ENCODE measurements at places on chromosomes 2 and 18.

DNA sequence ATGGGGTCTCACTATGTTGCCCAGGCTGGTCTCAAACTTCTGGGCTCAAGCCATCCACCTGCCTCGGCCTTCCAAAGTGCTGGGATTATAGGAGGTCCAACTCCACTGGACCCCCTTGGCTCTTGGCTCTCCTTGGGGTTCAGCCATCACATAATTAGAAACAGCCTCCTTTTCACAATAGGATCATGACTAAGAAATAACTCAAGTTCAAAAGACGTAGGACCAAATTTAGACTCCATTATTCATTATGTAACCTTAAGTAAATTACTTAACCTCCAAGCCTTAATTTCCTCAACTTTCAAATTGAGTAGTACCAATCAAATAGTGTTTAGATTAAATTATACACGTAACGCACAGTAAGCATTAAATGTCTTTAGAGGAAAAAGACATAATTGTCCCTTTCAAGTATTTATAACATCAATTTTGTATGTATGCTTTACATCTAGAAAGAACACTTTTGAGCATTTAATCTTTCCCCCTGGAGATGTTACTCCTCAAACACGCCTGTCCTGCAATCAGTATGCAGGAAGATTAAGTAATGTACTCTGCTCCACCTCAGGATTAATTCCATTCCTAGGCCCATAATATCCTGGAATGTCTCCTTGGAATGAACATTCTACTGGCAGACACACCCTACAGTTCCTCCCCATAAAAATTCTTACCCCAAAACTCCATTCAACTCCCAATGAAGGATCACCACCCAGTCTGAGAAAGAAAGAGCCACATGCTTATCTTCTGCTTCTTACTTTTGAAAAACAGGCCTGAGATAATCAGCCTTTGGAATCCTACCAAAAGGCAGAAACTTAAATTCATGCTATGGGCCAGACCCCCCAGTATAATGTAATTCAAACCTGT is 49.1 kb downstream of the COBLL1 start:
- DNase-seq = no peak

- no peak for DNase-seq
These were observed 50.8 kb downstream of the RTTN start for GRCh38 chr18:70154591-70155194.

- no peak for DNase-seq
These were observed 37.7 kb downstream of the FBXO48 start for GRCh38 chr2:68429311-68429826.

DNA sequence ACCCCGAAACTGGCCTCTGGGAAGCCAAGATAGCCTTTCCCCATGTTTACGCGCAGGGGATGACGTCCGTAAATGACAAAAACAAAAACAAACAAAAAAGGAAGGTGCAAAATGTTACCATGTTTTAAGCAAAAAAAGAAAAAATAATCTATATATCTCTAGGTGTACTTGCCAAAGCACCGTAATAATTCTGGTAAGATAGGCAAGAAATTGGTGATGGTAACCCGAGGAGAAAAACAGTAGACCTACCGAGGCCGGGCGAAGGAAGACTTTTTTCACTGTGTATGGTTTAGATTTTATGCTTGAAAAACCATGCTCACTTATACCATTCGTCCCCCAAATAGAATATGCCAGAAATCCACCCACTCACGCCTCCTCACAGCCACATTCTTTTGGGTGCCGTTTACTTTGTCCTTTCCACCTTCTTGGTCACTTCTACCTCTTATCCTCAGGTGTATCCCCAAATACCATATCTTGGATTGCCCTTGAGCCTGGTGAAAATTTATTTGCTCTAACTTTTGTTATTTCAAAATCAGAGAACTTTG is 8.0 kb downstream of the GATA6 start:
- no peak for DNase-seq

- no peak for DNase-seq
These were observed 5.3 kb downstream of the GLI2 start for GRCh38 chr2:120740765-120741524.

DNA sequence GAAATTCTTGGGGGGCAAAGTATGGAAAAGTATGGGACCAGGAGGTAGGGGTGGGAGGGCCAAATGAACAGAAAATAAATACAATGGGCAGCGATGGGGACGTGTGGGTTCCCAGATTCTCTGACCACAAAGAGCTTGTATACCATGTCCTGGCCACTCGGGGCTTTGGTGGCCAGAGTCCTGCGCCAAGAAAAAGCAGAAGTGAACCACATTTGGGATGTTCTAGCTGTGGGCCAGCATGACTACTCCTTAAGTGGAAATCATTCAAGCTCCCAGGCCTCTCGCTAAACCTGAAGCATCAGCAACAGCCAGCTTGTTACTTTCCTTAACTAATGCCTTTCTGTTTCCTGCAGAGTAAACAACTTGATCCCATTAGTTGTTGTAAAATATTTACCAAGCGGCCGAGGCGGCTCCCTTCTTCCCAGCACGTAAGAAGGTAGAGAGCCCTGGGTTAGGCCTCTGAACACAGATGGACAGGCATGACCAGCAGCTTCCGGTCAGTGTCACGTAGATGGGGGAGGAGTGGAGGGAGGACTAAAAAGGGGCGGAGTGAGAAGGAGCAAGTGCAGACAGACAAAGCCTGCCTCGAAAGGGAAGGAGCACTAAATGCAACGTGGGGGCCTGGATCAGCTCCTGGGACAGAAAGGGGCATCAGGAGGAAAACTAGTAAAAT is 88.2 kb downstream of the GALNT14 start:
- no peak for DNase-seq

DNA sequence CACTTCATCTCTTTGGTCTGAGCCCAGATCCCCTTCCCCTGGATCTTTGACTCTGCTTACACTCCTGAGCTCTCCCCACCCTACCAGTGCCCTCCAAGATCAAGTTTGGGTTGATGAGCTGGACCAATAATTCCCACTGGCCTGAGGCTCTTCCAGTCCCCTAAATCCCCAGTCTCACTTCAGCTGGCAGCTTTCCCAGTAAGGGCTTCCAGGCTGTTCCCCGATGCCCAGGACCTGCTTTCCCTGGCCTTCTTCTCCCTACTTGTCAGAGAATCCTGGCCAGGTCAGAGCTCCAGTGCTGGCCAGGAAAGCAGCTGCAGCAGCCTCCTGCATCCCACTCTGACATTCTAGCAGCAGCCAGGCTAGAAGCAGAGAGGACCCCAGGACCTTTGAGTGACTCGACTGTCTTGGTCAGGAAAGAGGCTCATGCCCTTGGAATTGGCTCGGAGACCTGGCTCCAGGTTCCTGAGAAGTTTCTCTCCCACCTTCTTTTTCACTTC is 3.5 kb downstream of the WNT6 start:
- DNase-seq = no peak

GRCh38 chr2:144201868-144202468 is 318.0 kb downstream of the ZEB2 start:
- DNase-seq = no peak

- no peak for DNase-seq
These were observed 54.0 kb upstream of the PPP1CB start for GRCh38 chr2:28697602-28698149.

DNA sequence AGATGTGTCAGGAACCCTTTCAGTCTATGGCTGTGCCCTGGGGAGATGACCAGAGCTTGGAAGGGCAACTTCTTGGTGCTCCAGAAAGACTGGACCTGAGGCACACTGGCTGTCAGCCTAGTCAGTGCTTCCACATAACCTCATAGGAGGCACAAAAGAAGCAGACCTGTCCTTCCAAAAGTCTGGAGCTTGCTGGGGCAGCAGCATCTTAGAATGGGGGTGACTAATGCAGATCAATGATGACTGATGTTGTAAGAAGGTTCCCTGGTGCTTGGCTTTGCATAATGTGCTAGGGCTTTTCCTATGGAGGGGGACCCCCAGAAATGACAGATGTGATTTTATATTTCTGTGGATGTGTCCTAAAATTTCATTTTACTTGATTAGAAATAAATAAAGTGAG is 255.7 kb upstream of the THUMPD2 start:
- DNase-seq = no peak

GRCh38 chr2:120279708-120280107 is 27.1 kb downstream of the RALB start:
- no peak for DNase-seq

DNA sequence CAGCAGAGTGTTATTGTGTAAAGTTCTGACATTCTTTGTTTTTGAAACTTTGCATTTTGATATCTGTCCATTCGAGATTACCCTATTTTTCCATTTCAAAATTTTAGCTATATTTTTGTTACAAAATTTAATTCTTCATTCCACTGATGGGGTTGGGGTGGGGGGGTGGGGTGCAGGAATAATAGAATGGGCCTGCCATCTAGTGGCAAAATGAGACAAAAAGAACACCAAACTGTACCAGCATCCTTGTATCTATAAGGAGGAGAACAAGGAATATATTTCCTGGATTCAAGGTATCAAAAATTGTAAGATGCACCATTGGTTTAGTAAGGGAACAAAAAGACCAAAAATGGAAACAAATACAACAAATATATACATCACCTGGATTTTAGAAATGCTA is 27.9 kb upstream of the TTR start:
- no peak for DNase-seq

DNA sequence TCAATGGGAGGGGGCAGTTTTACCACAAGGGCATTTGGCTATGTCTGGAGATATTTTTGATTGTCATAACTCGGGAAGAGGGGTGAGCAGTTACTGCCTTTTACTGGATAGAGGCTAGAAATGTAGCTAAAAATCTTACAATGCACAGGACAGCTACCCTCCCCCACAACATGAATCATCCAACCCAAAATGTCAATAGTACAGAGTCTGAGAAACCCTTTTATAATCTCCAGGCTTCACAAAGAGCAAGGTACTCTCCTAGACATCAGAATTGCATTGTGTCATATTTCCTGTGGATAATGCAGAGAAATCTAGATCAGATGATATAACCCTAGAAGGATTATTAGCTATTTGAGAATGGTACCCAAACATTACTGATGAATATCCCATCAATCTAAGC is 277.1 kb upstream of the NRP2 start:
- no peak for DNase-seq

GRCh38 chr2:74554820-74555531 is 456 bp downstream of the DOK1 start:
- no peak for DNase-seq

- DNase-seq = no peak
These were observed 94.3 kb downstream of the GALR1 start for GRCh38 chr18:77343846-77344510.

GRCh38 chr2:96546797-96547196 is 10.2 kb downstream of the ARID5A start:
- no peak for DNase-seq

DNA sequence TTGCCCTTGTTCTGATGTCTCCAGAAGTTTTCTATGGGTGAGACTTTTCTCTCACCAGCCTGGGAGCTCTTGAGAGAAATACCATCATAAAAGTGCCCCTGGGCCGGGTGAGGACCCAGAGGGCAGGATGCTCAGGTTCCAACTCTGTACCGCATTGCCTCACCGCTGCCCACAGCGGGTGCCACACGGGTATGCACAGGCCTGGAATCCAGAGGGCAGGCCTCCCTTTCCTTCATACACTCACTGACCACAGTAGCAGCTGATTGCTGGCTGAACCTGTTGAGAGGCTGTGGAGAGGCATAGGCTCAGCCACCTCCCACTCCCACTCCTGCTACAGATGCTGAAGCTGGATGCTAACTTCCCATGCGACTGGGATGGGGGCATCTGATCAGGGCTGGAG is 293.8 kb downstream of the CYP26B1 start:
- DNase-seq = no peak

DNA sequence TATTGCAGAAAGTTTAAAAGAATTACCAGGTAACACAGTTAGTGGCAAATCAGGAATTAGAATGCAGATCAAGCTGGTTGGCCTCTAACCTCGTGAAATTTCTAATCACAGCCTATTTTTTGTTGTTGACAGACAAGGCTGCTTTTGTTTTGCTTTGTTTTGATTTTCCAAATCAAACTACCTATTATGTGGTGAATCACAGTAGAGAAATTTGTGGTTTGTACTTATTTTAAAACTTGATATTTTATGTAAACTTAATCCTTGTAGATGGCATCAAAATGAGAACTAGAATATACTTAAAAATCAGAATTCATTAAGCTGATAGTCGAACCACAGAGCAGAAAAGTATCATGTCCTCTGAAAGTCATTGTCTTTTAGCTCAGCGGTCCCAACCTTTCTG is 258.1 kb downstream of the CTNNA2 start:
- no peak for DNase-seq

- no peak for DNase-seq
These were observed 540 bp downstream of the SOX11 start for GRCh38 chr2:5692561-5693286.

DNA sequence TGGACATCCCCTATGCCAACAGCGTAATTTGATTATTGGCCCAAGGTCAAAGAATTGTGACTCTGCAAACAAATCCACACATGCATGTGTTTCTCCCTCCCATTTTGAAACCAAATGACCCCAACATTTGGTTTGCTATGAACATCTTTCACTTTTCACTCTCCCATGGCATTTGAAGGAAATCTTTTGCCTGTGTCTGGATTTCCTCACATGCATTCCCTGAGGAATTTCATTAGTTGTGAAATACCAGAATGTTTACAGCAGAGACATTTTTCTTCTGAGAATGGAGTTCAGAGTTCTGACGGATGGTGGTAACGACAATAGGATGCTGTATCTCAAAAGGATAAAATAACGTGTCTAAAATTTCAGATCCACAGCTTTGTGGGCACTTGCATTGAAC is 60.3 kb upstream of the LMAN1 start:
- no peak for DNase-seq

DNA sequence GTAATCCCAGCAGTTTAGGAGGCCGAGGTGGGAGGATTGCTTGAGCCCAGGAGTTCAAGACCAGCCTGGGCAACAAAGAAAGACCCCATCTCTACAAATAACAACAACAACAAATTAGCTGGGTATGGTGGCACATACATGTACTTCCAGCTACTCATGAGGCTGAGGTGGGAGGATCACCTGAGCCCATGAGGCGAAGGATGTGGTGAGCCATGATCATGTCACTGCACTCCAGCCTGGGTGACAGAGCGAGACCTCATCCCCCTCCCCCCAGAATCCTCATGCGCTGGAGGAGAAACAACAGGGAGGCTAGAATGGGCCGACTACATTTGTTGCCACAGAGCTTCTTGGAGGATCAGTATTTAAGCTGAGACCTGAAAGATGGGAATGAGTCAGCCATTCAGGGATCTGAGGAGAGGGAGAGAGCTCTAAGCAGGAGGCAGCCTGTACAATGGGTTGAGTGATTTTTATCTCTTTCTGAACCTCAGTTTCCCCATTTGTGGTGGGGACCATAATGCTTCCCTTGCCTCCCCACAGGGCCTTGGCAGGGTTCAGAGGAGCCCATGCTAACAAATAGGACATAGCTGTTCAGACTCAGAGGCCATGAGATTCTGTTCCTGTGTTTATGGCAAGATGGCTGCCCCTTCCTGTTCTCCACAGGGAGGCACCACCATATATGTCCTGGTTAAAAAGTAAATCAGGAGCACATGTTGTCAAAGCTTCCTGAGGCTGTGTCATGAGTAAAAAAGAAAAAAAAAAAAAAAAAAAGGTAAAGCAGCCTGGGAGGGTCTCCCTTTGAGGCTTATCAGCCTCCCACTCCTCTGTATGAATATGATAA is 131.4 kb upstream of the HAAO start:
- no peak for DNase-seq

- no peak for DNase-seq
These were observed 1.1 kb upstream of the IMP4 start for GRCh38 chr2:130341562-130342019.

Measured in stimulated activated CD4-positive, alpha-beta T cell treated with anti-CD3 and anti-CD28 coated beads, Interleukin-1b, Interleukin-23, amount 100 ng/mL, for 1 hour (primary cell).